ENCODE measurements at places on chromosomes 1 and 21.

GRCh38 chr1:108708691-108709660, 3.7 kb upstream of the FNDC7 start:
- no peak for DNase-seq

DNA sequence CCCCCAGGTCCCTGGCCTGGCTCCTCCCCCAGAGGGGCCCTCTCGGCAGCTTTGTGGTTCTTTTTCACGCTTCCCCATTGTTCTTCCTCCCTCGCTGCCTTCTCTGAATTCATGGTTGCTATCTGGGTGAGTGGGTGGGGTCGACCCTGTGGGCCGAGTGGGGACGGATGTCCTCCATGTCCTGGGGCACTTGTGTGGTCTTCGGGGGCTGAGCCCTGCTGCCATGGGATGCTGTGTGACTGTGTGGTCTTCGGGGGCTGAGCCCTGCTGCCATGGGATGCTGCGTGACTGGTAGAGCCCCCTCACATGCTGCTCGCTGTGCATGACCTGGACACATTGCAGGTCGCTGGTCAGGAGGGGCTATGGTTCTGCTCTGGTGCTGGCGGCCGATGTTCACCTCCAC, 21.6 kb upstream of the DIP2A start:
- no peak for DNase-seq

GRCh38 chr1:66396212-66396890, 137.6 kb upstream of the SGIP1 start:
- no peak for DNase-seq

DNA sequence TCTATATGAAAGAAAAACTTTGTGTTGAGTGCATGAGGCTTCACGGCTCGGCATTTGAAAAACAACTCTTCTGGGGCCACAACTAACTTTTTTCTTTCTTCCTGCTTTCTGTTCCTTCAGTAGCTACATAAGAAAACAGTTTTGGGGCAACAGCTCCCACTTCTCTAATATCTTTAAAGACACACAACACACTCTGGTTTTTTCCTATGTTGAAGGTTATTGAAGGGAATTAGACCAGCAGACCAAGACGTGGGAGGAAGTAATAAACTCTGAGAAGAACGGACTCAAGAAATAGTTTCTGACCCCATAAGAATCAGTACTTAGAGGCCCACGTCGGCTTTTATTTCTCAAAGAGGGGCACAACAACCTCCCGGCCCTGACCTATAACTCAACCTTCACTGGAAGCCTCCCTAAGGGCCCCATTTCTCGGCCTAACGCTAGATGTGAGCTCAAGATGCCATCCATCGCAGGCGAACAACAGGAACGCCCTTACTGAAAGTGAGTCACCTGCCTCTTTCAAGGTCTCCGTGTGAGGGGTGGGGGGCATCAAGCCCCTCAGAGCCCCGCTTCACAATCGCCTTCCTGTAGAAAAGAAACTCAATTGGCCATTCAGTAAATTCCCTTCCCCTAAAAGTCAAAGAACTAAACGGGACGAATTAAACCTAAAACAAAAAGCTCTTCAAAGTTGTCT, 844 bp downstream of the ZMYM6 start:
- DNase-seq: peak; percentile 18

DNA sequence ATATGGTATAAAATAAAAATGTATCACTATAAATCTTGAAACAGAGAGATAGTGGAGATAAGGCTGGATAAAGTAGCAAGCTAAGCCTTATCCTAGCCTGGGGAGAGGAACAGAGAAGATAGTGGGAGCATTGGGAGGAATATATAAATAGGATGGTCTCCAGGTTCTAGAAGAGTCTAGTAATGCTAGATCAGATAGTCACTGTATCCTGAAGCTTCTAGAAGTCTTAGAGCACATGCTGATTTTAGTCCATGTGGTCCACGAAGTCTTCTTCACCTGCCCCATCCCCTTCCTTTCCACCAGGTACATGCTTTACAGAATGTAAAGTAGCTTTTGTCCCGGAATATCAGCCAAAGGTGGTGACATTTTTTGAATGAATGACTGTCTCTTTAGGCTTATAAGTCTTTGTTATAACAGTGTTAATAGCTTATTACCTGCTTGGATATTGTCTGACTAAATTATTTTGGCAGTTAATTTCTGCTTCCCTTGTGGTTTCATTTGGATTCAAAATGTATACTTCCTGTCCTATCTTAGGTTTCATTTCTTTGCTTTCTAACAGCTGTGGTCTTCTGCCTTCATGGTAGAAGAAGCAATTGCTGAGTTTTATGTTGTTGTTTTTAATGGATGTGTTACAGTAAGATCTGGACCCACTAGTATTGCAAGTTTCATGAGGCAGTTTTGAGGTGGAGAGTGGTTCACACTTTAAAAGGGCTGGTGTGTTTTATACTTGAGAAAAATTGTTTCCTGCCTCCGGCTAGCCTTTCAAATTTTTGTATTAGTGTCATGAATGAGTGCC, 5.9 kb downstream of the SMG7 start:
- no peak for DNase-seq

GRCh38 chr21:33940881-33941245, 25.3 kb upstream of the ATP5PO start:
- no peak for DNase-seq

Measured in right cardiac atrium (tissue), 5 donors.